Caki2 (cell line): ENCODE measurements at places on chromosomes 4 and X. TPM values are rescaled to one million over a fixed set of nuclear protein-coding genes. Genes with fewer than 3 reads are reported as not detected.

DNA sequence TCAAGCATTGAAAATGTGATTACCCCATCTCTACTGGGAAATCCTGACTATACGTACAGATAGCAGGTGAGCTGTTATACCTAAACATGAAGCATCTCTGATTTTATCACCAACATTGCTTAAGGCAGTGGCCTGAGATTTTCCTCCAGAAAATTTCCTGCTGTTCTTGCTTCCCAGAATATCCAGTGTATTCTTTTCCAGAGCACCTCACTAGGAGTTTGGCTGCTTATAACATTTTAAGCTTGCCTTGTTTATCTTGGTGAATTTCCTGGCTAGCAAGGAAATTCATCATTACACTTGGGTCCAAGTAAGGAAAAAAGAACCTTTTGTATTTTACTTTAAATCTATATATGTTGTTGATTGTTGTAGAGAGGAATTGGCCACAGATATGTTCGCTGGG, 73.0 kb upstream of the CLCN4 start:
- no peak for DNase-seq

INTS6L gene
- total RNA-seq = 3.7 and 7.7 TPM in 2 replicates

DNA sequence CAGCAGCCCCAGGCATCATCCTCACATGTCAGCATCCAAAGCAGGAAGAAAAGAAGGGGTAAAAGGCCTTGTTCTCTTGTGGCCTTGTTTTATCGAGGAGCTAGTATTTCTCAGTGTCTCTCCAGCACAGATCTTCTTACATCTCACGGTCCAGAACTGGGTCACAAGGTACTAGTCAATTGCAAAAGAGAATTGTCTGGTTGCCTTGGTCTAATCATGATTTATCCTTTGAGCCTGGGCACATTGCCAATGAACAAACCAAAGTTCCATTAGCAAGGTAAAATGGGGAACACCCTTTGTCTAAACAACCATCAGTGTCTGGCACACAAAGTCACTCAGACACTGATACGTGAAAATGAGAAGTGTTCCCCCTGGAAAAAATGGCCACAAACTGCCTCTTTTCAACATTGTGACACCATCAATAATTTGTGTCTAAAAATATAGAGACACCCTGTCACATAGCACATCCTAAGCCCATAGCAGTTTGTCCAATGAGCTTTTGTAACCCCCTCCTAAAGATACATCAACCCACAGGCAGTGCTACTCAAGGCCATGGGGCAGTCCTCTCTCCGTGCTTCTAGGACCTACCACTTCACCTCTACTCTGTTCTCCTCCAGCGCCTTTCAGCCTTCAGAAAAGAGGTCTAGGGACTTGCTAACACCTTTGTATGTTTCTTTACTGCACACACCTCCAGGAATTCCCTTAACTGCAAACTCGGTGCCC, 534.4 kb downstream of the MID1IP1 start:
- DNase-seq = no peak

GRCh38 chrX:47723083-47723482, 64.1 kb upstream of the UXT start:
- DNase-seq = no peak

GRCh38 chrX:136731798-136732197, 48.9 kb downstream of the ARHGEF6 start:
- no peak for DNase-seq

DNA sequence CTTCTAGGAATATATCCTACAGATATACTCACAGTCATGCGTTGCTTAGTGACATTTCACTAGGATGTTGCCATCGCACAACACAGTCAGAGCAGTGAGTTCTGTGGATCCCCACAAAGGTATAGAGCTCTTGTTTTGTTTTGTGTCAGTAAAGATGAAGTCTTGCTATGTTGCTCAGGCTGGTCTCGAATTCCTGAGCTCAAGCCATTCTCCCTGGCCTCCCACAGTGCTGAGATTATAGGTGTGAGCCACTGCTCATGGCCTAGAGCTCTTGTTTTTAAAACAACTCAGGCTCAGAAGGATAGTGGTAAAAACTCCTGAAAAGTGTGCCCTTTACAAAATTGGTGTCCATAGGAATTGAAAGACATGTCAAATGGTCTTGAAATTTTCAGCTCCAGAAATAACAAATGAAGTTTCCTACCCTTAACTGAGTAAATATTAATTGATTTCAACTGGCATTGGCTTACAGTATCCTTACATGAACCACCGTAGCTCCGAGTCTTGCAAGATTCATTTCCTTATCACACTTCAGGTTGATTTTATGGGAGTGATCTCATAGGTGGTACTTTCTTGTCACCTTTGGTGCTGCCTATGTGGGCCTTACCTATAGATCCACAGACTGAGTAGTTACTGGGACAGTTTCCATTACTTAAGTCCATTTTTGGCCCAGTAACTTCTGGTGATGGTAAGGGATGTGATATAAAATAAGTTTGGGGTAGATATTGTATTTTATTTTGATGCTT, 3.6 kb downstream of the CWH43 start:
- DNase-seq = no peak

GRCh38 chr4:2024683-2025082, 15.9 kb upstream of the NELFA start:
- no peak for DNase-seq

DNA sequence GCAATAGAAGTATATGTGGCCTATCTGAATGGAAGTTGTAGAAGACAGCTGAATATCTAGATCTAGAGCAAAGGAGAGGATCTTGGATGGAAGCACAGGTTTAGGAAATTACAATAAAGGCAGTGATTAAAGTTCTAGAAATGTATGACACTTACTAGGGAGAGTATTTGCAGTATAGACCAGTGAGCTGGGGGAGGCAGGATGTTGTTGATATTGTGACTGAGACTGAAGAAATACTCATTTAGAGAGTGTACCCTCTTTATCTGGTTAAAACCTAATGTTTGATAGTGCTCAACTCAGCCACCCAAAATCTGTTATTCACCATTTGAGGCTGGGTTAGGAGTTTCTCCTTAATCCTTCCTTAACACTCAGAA, 439.5 kb downstream of the GRXCR1 start:
- no peak for DNase-seq

CETN2 gene
- 74.5 and 76.6 TPM in 2 replicates for total RNA-seq

DNA sequence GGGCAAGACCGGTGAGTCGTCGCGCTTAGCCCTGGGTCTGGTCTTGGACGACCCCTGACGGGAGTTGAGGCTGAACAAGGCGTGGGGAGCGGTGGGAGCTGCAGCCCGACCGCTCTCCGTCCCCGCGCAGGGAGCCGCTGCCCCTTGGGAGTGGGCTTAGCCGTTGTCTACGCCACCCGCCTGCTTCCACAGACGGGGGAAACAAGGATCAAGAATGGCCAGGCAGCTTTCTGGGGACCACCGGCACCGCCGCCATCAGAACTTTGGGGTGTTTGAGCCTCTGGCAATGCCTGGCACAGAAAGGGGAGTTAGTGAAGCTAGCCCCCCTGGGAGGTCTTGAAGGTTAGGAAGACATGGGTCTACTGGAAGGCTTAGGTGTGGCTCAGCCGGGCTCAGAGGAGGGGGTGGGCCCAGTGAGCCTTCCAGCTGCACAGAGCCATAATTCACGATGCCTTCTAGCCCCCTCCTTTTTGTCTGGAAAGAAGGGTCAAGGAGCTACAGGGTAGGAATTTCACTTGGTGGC, 583 bp downstream of the RASL11B start:
- no peak for DNase-seq

DNA sequence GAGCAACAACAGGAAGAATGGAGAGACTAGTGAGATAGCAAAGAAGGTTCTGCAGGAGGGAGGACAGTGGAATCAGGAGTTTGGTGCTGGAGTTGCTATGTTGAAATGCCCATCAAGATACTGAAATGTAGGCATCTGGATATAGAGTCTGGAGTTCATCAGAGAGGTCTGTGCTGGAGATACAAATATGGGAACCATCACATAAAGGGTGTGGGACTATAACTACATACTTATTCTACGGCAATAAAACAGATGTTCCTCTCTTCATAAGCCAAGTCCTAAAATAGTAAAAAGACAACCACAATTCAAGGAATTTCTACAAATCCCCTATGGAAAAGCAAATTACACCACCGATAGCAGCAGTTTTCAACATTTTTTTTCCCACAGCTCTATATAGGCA, 1.6 kb downstream of the MED14 start:
- DNase-seq = no peak

DNA sequence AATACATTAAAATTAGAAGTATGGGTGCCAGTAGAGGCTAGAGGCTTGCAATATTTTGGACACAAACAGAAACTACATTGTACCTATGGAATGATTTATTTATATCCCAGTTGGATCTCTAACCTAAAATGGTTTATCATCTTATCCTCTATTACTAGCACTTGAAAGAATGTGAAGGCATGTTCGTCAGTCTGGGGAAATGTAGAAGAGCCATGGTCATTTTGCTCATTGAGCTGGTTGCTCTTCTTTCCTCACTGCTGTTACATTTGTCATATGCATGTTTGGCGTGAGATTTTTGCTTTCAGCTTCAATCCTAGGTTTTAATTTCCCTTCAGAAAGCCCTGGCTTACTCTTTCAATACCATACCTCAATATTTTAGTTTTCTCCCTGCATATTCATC, 82.4 kb upstream of the MYOZ2 start:
- no peak for DNase-seq

DNA sequence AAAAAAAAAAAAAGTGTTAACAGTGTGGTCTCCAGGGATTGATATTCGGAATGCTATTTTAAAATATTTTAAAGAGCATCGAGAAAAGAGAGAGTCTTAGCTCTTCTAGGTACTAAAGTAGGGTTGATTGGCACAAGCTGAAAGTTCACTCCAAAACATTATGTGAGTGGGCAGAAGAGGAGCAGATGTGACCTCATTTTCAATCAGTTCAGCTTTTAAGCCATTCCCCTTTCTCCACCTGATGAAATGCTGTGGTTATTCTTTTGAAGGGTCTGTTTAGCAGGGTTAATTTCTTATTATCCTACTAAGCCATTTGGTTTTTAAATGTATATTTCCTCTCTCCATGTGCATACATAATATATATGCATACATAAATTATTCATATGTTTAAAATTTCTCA, 69.2 kb downstream of the GALNT7 start:
- DNase-seq = no peak

DNA sequence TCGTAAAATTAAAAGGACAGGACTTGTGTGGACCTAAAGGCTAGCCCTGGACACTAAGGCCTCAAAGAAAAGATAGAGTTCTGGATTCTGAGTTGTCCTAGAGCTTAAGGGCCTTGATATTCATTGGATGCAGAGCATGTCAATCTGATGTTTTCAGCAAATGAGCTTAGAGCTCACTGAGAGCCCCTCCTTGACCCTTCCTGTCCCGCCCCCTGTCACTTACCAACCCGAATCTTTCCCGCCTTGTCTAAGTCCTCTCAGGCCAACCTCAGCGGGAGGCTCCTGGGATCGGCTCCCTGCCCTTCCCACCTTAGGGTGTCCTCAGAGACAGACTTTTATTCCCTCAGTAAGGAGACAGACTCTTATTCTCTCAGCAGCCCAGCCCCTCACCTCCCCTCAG, at the start of gene CT47C1:
CT47C1 (plus strand) TSS at position 250 of the 400 bp plus-strand sequence. CDS start 233 bp downstream, outside the sequence.
- no peak for DNase-seq

SPON2 gene
- total RNA-seq = 0.88 TPM in 1 of 2 replicates, not detected in the other

GDPD2 gene
- total RNA-seq = not detected in 2 replicates

GRCh38 chr4:98555798-98556445, 102.5 kb downstream of the TSPAN5 start:
- no peak for DNase-seq

- DNase-seq = no peak
Observed at GRCh38 chr4:145865274-145865941, 73.2 kb downstream of the ZNF827 start.

- no peak for DNase-seq
Observed at GRCh38 chrX:12344954-12345353, 206.7 kb downstream of the FRMPD4 start.

JAKMIP1 gene
- 3.4 and 6.5 TPM in 2 replicates for total RNA-seq

- no peak for DNase-seq
Observed at GRCh38 chr4:188132232-188132631, 7.0 kb upstream of the TRIML1 start.

- no peak for DNase-seq
Observed at GRCh38 chr4:16883806-16884205, 14.6 kb downstream of the LDB2 start.

- no peak for DNase-seq
Observed at GRCh38 chr4:92333016-92333415, 29.2 kb downstream of the GRID2 start.

DNA sequence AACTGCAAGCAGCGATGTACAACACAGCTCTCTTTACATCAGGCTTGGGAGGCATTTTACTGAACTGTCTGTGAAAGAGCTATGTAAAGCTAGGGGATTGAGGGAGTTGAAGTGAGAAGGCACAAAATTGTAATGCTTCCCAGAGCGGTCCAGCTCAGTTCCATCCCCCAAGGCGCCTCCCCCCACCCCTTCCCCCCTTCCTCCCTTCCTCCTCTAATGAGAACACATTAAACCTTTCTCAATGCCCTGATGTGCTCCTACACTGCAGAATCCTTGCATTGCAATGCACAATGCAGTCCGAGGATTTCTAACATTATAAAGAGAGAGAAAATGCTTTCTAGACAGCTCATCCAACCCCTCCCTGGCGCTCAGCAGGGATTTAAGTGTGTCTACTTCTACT, 73.9 kb downstream of the CXXC4 start:
- DNase-seq = no peak

DNA sequence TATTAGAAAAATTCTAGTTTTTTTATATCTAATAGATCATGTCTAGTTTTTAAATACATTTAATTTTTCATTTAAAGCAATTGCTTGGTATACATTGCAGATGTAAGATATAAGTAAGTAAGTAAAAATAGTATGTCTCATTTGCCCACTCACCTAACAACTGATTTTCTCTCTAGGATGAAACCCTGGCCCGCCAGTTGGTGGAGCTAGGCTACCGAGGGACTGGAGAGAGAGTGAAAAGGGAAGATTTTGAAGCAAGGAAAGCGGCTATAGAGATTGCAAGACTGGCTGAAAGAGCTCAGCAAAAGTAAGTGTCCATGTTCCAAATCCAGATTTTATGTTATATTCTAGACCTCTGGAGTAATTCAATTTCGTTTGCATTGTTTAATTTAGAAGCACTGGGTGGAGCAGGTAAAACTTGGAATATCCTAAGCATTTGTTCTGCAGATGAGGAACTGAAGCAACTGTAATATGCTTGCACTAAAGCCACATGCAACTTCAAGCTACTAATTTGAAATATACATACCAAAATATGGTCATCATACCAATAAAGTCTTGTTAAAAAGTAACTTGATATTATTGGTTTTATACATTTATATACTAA, 27.1 kb downstream of the CFAP299 start:
- peak; percentile 27 for DNase-seq

LRAT gene
- total RNA-seq = 0.17 TPM in 2 replicates

DNA sequence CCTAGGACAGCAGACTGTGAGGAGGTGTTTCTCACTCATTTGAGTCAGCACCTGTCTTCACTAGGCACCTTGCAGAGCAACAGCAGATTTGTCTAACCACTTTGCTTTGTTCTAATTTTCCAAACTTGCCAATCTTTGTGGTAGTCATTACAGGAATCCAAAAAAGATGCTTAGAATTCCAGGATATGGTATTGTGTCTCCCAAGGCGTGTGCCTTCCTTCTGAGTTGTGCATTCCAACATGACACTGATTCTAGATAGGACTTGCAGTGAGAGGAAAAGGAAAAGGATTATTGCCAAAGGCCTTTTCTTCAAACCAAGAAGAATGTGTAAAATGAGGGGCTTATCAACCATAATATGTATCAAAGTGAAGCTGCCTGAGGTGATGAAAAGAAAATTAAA, 126.2 kb downstream of the MAPK10 start:
- DNase-seq = no peak
